ENCODE measurements at places on chromosomes 1 and 21.

GRCh38 chr1:37159102-37159501 lies 124.8 kb upstream of the GRIK3 start:
- DNase-seq: peak; percentile 4

DNA sequence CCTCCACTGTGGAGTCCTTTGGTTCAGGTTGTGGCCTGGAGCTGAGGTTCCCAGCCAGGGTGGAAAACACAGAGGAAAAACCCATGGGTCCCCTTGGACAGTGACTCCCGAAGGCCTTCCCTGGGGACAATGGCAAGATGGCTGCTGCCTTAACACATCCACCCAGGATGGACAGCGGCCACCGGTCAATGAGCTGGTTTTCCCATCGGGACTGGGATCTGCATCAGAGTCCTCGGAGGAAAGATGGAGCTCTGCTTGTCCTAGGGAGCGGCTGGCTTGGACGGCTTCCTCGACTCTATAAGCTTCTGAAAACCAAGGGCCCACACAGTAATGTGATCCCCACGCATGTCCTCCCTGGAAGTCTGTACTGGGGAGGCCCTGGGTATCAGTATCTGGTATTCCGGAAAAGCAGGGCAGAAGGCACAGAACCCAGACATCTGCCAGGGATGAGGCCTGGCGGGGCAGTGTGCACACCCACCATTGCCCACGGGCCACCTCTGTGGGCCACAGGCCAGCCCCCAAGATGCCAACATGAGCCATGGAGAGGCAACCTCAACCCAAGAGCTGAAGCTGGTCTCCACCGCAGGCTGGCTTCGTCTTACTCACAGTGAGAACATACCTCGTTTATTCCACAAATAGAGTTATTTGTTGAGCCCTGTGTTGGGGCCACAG lies 94.7 kb upstream of the VAMP3 start:
- no peak for DNase-seq

DNA sequence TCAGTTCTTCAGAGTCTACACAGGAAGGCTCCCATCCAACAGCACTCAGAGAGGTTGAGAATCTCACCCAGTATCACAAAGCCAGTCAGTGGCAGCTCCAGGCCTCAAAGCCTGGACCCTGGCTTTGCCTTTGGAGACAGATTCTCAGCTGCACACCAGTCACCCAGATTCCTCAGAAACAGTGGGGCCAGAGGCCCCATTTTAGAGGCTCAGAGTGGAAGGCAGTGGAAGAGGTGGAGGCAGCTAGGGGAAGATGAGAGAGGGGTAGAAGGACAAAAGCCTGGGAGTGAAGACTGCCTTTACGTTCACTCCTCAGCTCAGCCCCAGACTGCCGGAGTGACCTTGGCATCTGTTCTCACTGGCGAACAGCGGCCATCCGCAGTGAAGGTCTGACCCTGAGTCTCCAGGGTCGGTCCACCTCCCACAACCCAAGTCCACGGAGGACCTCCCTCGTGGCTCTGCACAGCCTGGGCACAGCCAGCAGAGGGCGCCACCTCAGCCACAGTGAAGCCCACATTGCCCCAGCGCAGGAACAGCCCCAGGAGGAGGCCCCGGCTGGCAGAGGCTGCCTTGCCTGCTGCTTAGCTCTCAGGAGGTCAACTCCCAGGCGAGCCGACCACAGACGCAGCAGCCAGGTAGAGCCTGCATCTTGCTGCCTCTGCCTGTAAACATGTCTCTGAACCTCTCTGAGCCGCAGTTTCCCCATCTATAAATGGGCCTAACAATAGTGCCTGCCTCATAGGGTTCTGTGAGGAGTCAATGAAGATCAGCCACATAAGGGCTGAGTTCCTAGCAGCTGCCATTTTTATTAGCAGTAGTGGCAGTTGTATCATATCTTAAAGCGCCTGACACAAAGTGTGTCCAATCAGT lies 5.9 kb upstream of the FNDC5 start:
- peak; percentile 78 for DNase-seq

GRCh38 chr1:56098946-56099345 lies 480.4 kb downstream of the PLPP3 start:
- no peak for DNase-seq

DNA sequence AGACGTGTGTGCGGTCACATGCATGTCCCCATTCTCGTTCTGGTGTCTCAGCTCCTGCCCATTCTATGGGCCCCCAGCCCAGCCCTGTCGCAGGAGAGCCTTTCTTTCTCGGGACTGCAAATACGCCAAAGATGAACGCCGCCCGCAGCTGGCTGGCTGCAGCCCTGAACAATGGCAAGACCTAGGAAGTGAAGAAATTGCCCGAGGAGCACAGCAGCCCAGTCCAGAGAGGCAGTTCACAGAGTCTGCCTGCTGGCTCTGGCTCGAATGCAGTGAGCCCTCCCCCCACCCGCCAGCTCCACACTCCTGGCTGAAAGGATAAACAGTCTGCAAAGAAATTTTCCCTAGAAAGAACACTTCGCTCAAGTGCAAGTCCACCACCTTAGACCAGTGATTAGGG lies 23.3 kb downstream of the PAX7 start:
- DNase-seq: no peak

GRCh38 chr1:229087906-229088305 lies 183.0 kb upstream of the RAB4A start:
- DNase-seq: no peak

DNA sequence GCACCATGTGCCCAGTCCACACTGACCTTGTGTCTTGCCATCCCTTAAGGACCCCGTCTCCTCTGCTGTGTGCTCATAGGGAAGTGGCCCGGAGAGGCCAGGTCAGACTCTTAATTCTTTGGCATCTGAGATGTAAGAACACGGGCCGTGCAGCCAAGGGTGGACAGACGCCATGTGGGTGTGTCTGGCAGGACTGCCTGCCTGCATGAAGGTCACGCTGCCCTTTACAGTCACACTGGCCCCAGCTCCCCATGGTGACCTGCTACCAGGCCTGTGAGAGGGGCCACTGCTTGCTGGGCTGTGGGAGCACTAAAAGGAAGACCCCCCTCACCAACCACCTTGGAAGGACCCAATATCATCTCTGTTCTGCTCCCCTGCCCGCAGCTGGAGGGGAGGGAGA lies 17.7 kb downstream of the DHRS3 start:
- DNase-seq: no peak

- DNase-seq: no peak
Observed at GRCh38 chr1:84042461-84042860, 43.5 kb upstream of the TTLL7 start.

- no peak for DNase-seq
Observed at GRCh38 chr1:107807405-107807804, 157.6 kb downstream of the VAV3 start.

- peak; percentile 16 for DNase-seq
Observed at GRCh38 chr21:41954654-41955499, 1.1 kb upstream of the C2CD2 start.

All from erythroblast (primary cell).